Cortex of kidney (tissue), 1 donor: ENCODE measurements at places on chromosomes 5 and 9.

- no peak for DNase-seq
These were observed 84.6 kb downstream of the PAPPA start for GRCh38 chr9:116238225-116238624.

DNA sequence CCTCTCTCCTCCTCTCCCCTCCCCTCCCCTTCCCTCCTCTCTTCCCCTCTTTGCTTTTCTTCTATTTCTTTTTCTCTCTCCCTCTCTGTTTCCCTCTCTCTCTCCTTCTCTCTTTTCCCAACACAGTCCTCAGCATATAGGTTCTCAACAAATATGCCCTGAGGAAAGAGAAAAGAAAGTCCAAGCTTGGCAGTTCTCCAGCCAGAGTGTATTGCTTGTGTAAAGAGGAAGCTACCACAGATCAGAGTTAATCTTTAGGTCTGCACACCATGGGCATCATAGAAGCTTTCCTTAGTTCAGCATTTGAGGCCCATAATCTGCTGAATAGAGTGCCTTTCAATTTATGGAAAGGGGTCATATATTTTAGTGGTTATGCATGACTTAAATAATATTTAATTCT lies 382.8 kb upstream of the WWC1 start:
- DNase-seq = no peak

DNA sequence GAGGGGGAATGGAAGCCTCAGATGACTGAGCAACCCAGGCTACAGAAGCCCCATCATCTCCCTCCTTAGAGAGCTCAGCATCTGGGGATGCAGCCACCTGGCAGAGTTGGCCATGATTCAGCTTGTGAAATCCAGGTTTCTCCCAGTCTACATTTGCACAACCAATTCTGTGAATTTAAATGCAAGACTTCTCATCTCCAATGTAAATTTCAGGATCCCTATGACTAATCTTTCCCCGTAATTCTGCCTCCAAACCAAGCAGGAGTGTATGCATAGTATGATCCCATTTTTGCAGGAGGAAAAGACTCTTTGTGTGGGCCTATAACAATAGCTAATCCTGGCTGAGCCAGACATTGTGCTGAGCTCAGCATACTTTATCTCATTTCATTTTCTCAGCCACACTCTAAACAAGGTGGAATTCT lies 59.6 kb upstream of the IL17B start:
- no peak for DNase-seq

DNA sequence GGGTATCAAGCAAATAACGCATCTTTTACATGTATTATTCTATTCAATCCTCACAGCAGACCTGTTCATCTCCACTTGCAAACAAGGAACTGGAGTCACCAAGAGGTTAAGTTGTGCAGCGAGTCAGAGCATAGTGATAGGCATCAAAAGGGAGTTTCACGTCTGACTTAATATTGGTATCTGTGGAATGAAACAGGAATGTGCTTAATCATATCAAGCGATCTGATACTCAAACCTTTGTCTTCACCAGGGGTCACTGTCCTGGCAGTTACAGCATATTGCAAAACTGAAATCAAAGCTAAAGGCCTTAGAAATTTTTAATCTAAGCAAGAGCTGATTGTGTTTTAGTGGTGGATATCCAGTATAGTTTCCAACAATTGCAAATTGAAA lies 271.6 kb downstream of the PLK2 start:
- no peak for DNase-seq

GRCh38 chr5:13708906-13709305 lies 235.6 kb downstream of the DNAH5 start:
- no peak for DNase-seq

DNA sequence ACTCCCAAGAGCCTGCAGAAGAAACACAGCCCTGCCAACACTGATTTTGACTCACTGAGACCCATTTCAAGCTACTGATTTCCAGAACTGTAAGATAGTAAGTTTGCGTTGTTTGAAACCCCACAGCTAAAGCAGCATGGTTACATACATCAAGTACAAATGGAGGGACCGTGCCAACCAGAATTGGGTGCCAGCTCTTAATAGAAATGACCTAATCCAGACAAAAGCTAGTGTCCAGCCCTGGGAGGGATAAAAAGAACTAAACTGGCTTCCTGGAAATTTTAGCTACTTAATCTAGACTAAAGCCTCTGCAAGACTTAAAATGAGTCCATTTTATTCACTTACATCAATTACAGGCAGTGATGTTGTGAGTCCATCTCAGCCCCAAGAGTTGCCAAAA lies 122.6 kb downstream of the ADAMTS12 start:
- no peak for DNase-seq

DNA sequence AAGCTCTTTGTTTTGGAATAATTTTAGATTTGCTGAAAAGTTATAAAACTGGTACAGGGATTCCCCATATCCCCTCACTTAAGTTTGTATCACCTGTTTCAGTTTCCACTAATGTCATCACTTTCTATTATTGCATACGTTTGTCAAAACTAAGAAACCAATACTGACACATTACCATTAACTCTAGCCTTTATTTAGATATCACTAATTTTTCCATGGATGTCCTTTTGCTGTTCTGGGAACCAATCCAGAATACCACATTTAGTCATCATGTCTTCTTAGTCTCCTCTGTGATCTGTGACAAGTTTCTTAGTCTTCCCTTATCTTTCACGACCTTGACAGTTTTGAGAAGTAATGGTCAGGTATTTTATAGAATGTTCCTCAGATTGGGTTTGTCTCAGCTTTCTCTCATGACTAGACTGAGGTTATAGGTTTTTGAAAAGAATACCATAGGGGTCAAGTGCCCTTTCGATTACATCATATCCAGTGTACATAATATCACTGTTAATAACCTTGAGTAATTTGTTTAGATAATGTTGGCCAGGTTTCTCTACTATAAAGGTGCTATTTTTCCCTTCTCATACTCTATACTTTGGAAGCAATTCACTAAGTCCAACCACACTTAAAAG lies 51.9 kb upstream of the NMUR2 start:
- DNase-seq = no peak

DNA sequence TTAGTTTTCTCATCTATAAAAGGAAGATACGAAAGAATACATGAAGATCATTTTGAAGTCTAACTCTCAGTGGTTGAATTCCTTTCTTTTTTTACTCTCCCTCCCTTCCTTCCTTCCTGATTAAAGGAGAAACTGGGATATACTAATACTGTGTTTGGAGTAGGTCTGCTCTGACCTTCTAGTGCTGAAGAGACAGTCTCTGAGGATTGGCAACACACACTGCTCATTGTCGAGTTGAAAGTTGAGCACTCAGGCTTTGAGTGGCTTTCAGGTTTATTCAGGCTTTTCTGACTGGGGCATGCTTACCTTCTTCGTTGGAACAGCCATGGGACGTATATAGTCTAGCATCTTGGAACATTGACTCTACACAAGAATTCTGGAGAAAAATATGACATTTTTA lies 86.9 kb upstream of the RPS23 start:
- DNase-seq = no peak

DNA sequence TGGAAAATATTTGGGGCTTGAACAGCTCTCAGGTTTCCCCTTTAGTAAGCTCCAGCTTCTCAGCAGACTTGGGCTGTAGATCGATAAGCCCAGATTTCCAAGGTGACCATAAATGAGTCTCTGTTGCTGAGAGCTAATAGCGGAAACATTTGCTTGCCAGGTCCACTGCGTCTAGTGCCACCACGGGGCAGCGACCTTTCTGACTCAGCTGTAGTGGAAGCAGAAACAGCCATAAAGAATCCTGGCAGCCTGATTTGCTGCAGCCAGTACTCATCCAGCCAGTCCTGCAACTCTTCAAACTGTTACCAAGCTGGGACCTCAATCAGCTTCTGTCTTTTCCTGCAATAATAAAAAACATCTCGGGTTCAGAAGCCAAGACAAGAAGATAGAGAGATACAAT lies 241.7 kb downstream of the DOCK8 start:
- DNase-seq = no peak

- DNase-seq = no peak
These were observed 514.0 kb upstream of the KLF4 start for GRCh38 chr9:108003526-108003925.
